Stimulated activated CD4-positive, alpha-beta T cell treated with anti-CD3 and anti-CD28 coated beads, Interleukin-15, amount 100 ng/mL, for 1 hour (primary cell): ENCODE measurements at places on chromosomes 1 and 21.

DNA sequence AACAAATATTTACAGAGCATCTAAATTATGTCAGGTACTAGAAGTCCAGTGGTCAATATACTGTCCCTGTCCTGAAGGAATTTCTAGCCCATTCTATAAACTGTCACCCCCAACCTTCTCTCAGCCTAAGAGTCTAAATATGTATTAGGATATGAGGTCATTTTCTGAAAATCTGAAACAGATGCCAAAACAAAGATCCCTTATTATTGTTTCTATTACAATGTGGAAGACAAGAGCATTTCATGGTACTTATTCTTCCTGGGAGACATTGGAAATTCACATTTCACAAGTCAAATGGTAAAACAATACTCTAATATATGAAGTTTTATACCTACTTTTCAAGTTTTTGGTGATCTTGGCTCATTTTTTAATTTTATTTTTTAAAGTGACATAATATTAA lies 2.6 kb downstream of the CLCA1 start:
- no peak for DNase-seq

DNA sequence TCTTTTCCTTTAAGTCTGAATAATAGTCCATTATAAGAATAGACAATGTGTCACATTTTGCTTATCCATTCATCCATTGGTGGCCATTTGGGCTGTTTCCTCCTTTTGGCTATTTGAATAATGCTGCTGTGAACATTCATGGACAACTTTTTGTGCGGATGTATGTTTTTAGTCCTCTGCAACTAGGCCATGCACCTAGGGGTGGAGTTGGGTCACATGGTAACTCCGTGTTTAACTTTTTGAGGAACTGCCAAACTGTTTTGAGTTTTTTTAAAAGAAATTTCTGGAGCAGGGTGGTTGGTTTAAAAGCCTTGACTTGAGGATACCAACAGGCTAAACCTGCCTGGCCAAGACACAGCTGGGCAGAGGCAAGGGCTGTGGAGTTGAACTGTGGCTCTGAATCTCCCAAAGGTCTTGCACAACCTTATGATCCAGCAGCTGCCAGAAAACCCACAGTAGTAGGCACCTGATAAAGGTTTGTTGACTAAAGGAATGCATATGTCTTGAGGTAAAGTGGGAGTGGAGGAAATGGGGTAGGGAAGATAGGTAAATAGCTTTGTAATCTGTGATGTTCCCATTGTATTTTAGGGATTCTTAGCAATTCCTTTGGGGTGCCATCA lies 5.6 kb upstream of the RPTN start:
- no peak for DNase-seq

DNA sequence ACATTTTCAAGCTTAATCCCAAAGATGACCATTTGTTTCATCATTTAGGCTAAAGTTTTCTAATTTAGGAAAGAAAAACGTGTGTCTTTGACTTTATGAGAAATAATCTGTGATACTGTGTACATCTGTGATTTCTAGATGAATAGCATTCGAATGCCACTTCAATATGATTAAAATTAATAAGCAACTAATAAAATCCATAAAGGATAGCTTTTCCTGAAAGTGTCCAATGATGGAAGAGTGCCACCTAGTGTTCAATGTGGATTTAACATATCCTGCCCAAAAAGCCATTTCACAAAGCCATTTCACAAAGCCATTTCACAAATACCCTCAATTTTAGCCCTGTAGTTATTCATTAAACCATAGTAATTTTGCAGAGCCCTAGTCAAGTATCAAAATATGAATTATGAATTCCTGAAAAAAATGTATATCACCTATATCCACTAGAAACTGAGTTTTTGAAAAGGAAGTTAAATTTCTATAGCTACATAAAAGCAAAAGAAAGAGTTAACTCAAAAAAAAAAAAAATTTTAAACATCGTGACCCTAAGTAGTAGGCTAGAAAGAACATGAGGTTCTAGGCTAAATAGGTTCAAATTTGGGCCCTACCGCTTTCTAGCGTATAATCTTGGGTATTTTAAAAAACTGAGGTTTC lies 19.1 kb downstream of the NME7 start:
- no peak for DNase-seq

GRCh38 chr1:38014171-38014570 lies 1.6 kb downstream of the UTP11 start:
- DNase-seq, result no peak

- no peak for DNase-seq
Observed at GRCh38 chr1:201100169-201100930, 11.9 kb downstream of the CACNA1S start.

- no peak for DNase-seq
Observed at GRCh38 chr1:49204720-49205119, 428.0 kb upstream of the BEND5 start.

DNA sequence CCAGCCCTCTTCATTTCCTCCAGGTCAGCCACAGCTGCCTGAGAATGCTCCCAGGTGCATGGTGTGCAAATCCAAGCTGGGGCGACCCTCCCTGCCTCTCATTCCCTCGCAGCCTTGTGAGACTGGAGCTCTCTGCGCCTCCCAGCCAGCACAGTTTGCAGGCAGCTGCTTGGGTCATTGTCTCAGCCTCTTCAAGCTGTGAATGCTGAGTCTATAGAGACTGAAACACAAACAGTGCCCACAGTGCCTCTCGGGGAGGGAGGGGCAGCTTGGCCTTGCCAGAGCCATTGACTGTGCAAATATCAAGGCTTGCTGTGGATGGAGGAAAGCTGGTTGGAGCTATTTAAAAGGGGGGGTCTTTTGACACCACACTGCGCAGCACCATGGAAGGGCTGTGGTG lies 10.6 kb downstream of the PLXNA2 start:
- no peak for DNase-seq

DNA sequence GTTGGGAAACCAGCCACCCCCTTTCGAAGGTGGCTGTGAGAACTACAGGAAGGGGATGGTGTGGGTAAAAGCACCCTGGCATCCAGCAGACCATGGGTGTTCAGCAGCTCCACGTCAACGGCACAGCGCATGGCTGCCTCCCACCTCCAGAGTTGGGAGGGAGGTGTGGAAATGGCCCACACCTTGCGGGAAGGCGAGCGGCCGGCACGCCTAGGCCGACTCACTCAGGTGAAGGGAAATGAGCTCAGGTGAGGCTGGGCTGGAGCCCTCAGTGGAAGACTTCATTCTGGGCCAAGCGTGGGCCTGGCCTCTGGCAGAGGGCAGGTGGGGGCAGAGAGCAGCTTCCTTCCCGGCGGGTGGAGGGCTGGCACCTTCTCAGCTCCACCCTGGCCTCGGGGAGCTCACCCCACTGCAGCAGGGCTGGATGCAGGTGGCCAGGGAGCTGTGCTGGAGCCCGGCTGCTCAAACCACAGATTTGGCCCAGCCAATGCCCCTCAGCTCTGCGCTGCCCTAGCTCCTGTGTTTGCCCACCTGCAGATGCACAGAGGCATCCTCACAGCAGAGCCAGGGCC lies 24.8 kb upstream of the ALDH4A1 start:
- DNase-seq, result no peak

DNA sequence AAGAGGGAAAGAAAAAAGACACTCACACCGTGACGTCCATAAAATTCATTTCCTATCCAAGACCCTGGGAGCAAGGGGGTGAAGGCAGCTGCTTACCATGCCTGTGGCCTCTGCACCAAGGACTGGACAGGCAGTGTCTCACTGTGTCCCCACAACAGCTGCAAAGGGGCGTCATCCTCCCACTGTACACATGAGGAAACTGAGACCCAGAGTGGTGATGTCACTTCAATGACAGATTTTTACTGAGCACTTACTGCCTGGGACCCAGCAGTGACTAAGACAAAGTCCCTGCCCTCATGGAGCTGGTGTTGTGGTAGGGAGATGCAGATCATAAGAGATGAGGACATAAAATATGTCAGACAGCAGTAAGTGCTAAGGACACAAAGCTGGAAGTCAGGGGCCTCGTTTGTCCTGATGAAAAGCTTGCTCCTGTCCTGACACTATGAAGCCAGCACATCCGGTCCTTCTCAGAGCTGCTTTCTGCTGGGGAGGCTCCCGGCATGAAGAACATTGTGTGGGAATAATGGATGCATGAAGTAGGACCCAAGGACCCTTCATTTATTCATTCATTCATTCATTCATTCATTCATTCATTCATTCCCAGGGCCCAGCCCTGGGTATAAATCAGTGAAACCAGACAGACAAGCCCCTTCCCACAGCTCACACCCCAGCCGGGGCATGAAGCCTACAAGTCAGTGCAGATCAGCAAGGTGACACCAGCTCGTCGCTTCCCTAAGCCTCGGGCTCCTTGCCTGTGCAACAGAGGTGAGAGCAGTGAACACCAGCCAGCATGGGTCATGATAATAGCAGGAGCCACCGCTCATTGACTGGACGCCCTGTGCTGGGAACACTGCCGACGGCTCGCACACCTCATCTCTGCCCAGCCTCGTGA lies 473.7 kb downstream of the MATN1 start:
- no peak for DNase-seq

GRCh38 chr1:85846706-85847105 lies 138.5 kb upstream of the ZNHIT6 start:
- no peak for DNase-seq

- DNase-seq, result no peak
Observed at GRCh38 chr1:149846593-149847466, 52.5 kb upstream of the BOLA1 start.

- DNase-seq, result no peak
Observed at GRCh38 chr1:59520194-59520593, 223.3 kb downstream of the FGGY start.

DNA sequence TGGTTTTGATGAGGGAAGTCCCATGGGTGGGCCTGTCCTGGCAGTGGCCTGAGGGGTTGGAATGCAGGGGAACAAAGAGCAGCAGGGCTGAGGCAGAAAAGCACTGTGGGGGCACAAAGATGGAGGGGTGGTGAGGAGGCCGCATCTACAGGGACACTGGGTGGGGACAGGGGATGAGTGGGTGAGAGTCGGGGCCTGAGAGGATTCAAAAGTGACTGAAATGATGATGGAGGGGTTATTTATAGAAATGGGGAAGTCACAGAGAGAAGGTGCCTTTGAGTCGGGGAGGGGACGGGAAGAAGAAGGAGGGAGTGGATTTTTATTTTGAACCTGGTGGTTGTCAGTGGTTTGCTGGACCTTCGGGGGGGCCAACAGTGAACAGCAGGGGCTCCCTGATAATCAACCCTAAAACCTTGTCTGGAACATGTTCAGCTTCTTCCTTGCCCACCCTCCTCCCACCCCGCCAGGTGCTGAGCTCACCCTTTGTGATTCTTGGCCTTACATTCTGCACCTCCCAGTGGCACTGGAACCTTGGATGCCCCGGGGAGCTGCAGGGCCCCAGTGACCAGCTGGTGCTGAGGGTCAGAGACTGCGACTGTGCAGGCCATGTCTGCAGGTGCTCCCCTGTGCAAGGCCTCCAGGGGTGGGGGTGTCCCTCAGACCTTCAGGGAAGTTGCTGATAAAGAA lies 42.9 kb downstream of the IER5 start:
- DNase-seq, result no peak

DNA sequence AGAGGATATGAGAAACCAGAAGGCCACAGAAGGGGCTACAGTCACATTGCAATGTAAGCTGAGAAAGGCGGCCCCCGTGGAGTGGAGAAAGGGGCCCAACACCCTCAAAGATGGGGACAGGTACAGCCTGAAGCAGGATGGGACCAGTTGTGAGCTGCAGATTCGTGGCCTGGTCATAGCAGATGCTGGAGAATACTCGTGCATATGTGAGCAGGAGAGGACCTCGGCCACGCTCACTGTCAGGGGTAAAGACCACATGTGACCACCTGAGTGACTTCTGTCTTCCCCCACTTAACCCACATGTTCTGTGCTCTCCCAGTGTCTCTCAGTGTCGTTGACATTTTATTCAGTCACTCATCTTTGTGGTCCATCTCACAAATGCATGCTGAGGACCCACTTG lies 92.1 kb downstream of the OBSCN start:
- no peak for DNase-seq

- no peak for DNase-seq
Observed at GRCh38 chr1:88982055-88982454, 10.4 kb downstream of the KYAT3 start.

DNA sequence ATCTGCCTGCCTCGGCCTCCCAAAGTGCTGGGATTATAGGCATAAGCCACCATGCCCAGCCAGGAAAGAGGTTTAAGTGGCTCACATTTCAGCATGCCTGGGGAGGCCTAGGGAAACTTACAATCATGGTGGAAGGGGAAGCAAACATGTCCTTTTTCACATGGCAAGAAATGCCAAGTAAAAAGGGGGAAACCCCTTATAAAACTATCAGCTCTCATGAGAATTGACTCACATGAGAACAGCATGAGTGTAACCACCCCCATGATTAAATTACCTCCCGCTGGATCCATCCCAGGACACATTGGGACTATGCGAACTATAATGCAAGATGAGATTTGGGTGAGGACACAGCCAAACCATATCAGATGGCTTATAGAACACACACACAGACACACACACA lies 8.8 kb upstream of the KLHL12 start:
- DNase-seq, result no peak

- DNase-seq, result no peak
Observed at GRCh38 chr1:21705303-21705980, 36.3 kb upstream of the RAP1GAP start.

GRCh38 chr1:93628681-93629080 lies 53.0 kb downstream of the BCAR3 start:
- DNase-seq, result no peak

- no peak for DNase-seq
Observed at GRCh38 chr1:174724219-174724618, 275.5 kb upstream of the CACYBP start.
